ENCODE measurements at places on chromosomes 1 and 21.

GRCh38 chr1:33294071-33295010, 26.6 kb downstream of the A3GALT2 start:
- DNase-seq: no peak

GRCh38 chr1:180892272-180892671, 20.4 kb upstream of the KIAA1614 start:
- DNase-seq: no peak

- no peak for DNase-seq
Measured at GRCh38 chr1:17877896-17878295, 122.8 kb downstream of the ACTL8 start.

- no peak for DNase-seq
Measured at GRCh38 chr1:1847890-1848289, 43.0 kb downstream of the GNB1 start.

DNA sequence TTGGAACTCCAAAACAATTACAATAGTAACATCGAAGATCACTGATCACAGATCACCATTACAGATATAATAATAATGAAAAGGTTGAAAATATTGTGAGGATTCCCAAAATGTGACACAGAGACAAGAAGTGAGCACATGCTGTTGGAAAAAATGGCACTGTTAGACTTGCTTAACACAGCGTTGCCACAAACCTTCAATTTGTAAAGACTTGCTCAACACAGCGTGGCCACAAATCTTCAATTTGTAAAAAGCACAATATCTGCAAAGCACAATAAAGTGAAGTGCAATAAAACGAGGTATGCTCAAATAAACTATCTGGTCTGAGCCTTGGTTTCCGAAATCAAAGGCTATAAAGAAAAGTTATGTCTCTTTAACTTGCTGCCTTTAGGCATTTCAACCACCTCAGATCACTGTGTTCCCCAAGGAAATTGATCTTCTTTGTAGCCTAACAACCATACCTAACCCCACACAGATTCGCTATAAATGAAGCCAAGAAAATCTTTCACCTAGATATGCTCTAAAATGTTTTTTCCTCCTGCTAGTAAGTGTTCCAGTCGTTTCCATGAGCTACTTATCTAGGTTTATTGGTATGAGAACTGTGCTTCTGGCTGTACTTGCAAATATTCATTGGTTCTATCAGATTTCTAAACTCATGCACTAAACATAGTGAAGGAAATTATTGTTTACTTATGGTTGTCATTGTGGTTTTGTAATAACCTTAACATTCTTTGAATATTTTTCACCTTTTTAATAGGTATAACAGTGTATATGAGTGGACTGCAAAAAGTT, 13.1 kb upstream of the LPGAT1 start:
- no peak for DNase-seq

- DNase-seq: no peak
Measured at GRCh38 chr1:36231191-36231590, 6.9 kb downstream of the THRAP3 start.

DNA sequence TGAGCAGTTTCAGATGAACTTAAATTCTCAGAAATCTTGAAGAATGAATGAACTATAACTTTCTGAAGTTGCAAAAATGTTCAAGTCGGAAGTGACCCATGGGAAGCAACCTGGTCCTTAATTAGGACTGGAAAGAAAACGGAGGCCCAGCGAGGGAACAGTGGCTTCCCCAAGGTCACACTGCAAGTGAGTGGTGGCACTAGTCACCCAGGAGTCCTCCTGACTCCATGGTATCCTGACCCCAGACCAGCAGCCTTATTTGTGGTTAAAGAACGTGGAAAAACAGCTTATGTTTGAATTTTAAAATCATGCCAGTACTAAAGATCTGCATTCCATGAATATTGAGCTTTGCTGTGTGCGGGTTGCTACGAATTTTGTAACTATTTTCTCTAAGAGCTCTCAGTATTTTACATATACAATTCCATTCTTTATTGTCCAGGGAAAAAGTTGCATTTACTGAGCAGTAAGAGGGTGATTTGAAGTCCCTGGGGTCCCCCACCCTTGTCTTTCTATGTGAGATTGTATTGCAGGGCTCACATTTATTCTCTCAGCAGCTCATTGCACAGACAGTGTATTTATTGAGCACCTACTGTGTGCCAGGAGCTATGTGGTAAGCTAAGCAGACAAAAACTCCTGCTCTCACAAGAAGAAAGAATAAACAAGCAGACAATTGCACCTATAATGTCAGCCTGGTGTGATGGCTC, 61.6 kb upstream of the ATP5PO start:
- DNase-seq: no peak

- no peak for DNase-seq
Measured at GRCh38 chr21:34576041-34576511, 38.8 kb downstream of the RCAN1 start.

DNA sequence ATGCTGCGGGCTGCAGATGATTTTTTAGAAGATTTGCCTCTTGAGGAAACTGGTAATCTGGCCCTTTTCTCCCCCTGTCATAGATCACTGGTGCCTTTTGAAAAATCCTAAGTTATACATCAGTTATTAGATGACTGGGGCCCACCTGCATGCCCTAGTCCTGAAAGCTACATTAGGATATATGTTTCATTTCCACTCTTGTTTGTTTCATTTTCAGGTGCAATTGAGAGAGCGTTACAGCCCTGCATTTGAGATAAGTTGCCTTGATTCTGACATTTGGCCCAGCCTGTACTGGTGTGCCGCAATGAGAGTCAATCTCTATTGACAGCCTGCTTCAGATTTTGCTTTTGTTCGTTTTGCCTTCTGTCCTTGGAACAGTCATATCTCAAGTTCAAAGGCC, 8.1 kb upstream of the IFI44 start:
- DNase-seq: no peak

DNA sequence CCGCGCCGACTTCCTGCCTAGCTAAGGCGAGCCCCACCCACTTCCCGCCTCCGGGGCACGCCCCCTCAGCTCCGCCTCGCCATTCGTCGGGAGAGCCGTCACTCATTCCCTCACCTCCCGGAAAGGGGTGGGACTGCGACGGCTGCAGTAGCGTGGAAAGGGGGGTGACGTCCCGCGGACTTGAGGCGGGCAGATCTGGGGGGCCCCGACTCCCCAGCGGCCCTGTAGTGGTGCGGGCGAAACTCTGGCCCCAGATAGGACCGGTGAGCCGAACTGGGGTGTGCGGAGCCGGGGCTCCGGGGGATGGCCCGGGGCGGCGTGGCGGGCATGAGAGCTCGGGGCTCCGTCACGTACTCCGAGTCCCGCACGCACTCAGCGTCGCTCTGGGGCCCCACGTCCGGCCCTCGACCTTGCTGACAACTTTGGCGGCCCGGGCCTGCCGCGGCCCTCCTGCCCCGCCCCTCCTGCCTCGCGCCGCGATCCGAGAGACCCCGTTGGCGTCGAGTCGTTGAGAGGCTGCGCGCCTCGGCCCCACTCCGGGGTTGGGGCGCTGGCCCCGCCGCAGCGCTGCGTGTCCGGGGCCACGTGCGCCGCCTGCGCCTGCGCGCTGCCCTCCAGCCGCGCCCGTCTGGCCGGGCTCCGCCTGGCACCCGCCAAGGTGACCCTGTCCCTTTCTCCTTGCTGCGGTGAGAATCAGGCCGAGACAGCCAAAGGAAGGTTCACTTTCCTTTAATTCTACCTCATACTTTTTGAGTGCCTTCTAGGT, 395 bp upstream of the ENO1 start:
- peak; percentile 99 for DNase-seq

- DNase-seq: no peak
Measured at GRCh38 chr1:20318971-20319370, 28.3 kb downstream of the VWA5B1 start.

DNA sequence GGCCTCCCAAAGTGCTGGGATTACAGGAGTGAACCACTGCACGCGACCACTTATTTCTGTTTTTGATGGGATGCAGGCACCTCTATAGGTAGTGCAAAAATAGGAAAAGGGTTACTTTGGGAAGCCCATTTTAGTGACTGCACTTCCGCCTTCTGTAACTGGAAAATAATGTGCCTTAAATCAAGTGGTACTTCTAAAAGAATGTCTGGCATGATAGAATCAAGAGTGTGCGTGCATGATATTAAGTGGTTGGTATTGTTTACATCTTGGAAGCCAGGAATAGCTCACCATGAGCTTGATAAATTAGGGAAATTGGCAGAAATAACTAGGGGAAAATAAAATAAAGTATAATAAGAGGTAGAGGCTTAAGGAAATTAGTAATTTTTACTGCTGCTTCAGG, 1067.0 kb downstream of the ADGRL2 start:
- DNase-seq: no peak

DNA sequence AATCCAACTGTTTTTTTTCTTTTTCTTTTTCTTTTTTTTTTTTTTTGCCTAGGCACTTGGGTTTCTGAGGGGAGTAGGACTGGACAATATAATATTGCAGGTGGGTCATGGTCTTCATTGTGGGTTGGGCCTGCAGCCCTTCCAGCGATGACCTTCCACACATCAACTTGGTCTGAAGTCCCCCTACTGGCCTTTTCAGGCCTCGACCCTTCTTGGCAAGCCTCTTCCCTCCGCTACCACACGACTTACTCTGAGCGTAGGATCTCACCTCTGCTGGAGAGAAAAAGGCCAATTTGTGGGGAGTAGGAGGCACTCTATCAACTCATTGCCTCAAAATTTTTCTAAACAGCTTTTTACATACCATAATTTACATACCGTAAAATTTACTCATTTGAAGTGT, 51.1 kb upstream of the GRIK3 start:
- DNase-seq: no peak

- DNase-seq: no peak
Measured at GRCh38 chr1:77104672-77105071, 114.6 kb downstream of the PIGK start.

DNA sequence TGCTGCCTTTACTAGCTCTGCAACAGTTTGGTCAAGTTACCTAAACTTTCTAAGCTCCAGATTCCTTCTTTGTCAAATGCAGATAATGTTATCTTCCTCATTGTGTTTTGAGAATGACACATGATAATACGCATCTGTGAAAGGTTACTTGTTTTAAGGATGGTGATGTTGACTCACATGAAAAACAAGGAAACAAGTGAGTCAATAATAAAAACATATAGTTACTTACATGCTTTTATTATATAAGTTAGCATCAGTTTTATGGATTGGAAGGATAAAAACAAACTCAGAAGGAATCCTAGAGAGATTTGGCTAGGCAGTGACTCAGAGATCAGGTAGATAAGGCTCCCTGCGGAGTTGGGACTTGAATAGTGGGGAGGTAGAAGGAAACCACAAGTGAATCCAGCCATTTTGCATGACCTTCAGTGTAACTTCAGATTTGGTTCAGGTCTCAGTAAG, 144.6 kb downstream of the LMO4 start:
- no peak for DNase-seq

DNA sequence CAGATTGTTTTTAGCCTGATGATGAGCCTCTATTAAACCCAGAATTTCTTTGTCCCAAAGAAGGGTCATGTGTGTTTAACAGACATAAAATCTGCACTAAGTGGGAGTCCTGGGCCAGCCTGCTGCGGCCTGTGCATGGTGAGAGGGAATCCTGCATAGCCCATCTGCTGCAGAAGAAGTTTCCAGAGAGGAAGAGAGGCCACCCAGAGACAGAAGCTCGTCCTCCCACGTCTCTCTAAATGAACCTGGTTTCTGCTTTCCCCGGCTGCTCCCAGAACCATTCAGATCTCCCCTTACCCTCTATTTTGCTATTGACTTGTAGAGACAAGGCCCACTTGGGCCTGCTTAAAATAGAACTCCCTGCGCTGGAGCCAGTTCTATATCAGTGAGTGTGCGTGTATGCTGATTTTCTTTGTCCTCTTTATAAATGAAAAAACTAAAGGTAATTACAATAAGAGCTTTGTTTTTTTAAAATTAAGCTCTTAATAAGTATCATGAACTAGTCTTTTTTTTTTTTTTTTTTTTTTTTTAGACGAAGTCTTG, 142.8 kb upstream of the RAB4A start:
- no peak for DNase-seq

GRCh38 chr21:34222031-34222335, 141.8 kb upstream of the KCNE2 start:
- no peak for DNase-seq

DNA sequence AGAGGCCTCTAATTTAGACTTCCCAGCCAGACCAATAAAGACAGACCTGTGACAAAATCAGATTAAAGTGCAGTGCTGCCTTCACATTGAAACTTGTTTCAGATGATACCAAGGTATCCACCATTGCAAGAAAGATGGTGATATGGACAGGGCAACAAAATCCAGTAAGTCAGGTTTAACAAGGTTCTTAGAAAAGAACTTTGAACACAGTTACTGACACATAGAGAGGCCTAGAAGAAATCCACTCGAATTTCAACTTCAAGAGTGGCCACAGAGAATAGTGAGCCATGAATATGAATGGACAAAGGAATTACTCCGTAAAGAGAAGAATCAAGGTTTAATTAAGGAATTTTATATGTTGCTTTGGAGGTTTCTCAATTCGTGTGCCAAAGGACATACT, 230.4 kb downstream of the KCNT2 start:
- DNase-seq: no peak

- no peak for DNase-seq
Measured at GRCh38 chr1:183433703-183434102, 15.5 kb upstream of the NMNAT2 start.

GRCh38 chr1:28750330-28750729, 13.6 kb downstream of the YTHDF2 start:
- no peak for DNase-seq

GRCh38 chr21:45076245-45076711, 1.9 kb downstream of the ADARB1 start:
- no peak for DNase-seq

DNA sequence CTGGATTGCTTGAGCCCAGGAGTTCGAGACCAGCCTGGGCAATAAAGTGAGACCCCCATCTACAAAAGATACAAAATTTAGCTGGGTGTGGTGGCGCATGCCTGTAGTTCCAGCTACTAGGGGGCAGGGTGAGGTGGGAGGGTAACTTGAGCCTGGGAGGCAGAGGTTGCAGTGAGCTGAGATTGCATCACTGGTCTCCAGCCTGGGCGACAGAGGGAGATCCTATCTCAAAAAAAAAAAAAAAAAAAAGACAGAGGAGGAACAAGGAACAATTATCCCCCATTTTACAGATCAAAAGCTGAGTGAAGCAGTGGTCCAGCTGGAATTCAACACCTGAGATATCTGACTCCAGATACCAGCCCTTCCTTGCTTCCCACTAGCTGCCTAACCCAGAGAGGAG, 34.8 kb downstream of the L1TD1 start:
- DNase-seq: no peak

DNA sequence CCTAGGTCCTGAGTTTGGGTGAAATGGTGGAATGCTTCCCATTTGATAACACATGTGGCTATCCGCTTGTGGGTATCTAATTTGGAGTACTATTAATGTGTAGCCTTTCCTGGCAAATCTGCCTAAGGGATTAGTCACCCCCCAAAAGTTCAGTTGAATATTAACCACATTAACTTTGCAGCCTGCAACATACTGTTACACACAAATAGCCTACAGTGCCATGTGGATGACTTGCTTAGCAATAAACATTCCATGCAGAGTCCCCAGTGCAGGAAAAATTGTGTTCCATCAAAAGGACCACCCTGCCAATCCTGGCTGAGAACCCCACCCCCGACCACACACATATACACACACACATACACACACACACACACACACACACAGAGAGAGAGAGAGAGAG, 303.3 kb upstream of the ESRRG start:
- DNase-seq: no peak
